ENCODE measurements at places on chromosomes 4 and X.
A peak's percentile ranks its signal among the peaks of the same experiment; 100 is the strongest.

DNA sequence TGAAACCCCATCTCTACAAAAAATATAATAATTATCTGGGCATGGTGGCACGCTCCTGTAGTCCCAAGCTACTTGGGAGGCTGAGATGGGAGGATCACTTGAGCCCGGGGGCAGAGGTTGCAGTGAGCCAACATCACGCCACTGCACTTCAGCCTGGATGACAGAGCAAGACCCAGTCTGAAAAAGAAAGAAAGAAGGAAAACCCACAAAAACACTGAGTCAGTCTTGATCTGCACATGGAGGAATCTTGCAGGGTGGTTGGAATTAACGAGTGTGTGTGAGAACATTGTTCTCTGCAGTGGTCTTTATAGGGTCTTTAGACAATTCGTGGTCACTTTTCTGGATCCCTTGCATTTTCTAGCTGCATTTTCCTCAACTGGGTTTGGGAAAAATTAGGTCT, 23.2 kb downstream of the ADD1 start:
- DNase-seq: no peak

GRCh38 chr4:175090116-175090515, 172.0 kb downstream of the ADAM29 start:
- no peak for DNase-seq

GRCh38 chrX:27599928-27600327, 9.8 kb downstream of the DCAF8L2 start:
- no peak for DNase-seq

- no peak for DNase-seq
Observed at GRCh38 chr4:5958199-5958735, 60.0 kb downstream of the C4orf50 start.

- peak; percentile 20 for DNase-seq
Observed at GRCh38 chrX:55488593-55489313, 895 bp downstream of the USP51 start.

DNA sequence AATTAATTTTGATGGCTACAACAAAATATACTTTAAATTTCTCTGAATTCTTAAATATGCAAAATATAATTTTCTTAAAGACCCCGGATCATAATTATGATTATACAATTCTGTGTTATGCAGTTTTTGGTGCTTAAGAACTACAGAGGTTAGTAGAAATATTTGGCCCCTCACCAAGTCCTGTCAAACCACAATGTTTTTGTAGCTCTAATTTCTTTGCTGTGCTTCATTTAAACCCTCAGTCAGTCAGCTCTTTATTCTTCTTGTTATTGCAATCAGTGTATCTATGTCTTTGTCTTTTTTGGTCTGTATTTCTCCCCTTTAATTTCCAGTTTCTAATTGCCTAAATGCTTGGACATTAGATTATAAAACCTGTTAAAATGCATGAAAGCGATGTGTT, 186.1 kb downstream of the CAMK2D start:
- no peak for DNase-seq

- DNase-seq: no peak
Observed at GRCh38 chr4:78722320-78722719, 53.8 kb upstream of the BMP2K start.

GRCh38 chrX:66889418-66889817, 250.5 kb upstream of the EDA2R start:
- no peak for DNase-seq

DNA sequence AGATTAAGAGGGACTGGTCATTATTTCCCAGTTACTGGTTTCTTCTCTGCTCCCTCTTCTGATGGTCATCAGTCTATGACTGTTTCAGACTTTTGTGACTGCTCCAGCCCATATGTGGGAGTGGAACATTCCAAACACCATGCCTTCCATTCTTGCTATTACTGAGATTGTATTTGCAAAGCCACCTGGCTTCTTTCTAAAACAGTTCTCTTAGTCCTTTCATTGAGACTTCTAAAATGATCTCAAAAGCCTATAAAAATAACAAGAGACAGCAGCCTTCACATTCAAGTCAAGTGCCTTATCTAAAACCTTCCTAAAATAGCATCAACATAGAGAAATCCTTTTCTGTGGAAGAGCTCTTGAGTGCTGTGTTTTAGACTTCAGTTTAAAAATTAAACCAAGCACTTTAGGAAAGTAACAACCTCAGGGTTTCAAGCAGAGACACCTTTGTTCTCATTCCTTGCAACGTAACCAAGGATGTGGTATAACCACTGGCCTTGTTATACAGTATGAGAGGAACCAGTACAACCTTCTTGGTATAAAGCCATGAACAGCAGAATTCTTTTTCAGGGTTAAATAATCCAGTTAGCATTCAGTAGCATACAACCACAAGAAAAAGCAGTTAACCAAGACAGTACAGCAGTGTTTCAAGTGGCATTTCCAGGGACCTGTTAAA, 97.1 kb downstream of the NFKB1 start:
- DNase-seq: no peak

GRCh38 chrX:23554304-23554703, 113.0 kb upstream of the PRDX4 start:
- no peak for DNase-seq

DNA sequence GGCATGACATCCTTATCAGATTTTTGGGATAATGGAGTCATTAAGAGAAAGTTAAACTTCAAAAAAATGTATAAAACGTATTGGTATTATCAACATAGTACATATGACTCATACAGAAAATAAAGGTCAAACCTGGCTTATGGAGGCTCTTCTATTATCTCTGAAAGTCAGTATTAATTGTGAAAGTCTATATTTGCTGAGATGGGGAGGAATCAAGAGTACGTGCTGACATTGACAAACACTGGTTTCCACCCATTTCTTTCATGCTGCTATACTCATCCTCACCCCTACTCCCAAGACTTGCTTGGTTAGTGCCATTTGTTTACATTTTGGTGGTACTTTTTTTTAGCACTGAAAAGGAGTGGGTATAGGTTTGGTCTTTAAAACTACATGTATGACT, 30.8 kb upstream of the PLA2G12A start:
- DNase-seq: no peak

DNA sequence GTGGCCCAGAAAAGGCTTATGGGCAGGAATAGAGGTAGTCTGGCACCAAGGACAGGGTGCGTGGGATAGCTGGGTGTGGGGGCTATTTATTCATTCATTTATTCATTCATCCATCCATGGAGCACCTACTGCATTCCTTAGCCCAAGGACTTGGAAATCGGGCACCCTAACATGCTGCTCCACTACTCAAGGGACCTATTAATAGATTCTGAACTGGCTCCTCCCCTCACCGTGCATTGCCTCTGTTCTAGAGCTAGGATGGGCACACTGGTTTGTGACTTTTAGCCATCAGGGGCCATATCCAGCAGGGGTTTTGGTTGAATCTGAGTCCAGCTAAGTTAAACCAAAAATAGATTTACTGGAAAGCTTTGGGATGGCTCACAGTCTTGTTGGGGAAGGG, 30.6 kb upstream of the PJA1 start:
- DNase-seq: no peak

GRCh38 chrX:67342138-67342537, 201.7 kb upstream of the AR start:
- DNase-seq: no peak

- DNase-seq: no peak
Observed at GRCh38 chr4:165207016-165207430, 338 bp upstream of the KLHL2 start.

- DNase-seq: no peak
Observed at GRCh38 chr4:15714646-15715435, 12.0 kb downstream of the BST1 start.

DNA sequence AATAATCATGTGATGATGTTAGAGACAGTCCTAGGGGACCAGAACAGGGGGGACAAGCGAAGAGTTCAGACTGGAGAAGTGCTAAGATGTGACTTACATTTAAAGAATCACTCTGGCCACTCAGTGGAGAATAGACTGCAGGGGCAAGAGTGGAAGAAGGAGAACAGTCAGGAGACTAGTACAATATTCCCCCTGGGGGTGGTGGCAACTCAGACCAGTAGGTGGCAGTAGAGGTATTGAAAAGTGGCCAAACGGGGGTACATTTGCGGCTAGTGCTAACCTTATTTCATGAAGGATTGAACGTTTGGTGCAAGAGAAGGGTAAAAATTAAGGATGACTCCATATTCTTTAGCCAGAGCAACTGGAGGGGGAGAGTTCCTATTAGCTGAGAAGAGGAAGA, 2.7 kb upstream of the BMX start:
- DNase-seq: peak; percentile 2

GRCh38 chr4:98406819-98407218, 145.6 kb downstream of the RAP1GDS1 start:
- DNase-seq: no peak

DNA sequence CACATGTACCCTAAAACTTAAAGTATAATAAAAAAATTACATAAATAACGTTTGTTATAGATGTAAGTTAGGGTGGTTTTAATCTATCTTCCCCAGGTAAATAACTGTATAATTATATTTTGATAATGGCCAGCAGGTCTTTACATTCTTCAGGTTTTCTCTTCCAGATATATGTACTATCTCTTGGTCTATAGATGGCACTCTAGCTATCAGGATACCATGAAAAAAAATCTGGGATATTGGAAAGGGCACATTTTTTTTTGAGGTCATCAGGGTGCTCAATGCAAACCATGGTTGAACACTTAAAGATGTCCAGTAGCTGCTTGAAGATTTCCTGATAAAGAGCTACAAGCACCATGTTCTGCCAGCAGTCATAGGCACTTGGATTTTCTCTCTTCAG, 15.6 kb upstream of the ADH4 start:
- no peak for DNase-seq

DNA sequence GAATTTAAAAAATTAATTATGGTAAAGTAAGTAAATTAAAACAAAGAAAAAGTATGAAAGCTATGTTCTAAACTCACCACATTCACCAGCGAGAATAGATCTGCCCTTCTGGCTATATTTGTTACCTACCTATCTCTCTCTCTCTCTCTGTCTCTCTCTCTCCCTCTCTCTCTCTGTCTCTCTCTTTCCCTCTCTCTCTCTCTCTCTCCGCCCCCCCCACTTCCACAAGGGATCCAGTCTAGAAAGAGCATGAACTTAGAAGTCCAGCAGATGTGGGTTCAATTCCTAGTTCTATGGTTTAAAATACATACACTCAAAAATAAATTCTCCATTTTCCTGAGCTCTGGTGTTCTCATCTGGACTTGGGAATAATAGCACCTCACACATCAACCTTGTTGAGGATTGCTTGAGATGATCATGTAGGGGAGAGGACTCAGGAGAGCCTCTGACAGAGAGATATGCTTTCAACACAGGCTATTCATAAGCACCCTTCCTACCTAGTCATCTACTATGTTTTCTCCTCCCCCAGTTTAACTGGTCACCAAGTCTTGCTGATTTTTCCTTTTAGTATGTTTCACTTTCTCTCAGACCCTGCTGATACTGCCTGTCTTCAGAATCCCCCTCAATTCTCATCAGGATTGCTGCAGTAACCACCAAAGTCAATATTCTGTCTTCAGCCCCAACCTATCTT, 64.7 kb downstream of the SLC7A11 start:
- DNase-seq: no peak

DNA sequence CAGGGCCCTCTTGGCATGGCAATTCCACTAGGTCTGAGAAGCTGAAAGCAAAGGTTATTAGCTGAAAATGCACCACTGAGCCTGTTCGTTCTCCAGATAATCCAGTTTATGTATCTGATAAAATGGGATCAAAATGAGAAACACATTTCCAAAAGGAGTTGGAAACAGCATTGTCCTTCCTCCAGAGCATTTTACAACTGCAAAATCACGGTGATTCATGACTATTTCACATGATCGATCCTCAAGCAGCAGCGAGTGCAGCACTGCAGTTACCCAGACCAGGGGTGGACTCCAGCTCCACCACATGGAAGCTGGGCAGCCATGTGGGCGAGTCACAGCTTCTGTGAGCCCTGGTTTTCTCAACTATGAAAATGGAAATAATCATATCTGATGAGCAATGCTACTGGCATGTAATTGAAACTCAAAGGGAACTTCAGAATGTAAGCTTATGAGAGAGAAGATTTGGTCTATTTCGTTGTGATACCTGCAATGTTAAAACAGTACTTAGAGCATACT, 78.7 kb upstream of the MSX1 start:
- no peak for DNase-seq

DNA sequence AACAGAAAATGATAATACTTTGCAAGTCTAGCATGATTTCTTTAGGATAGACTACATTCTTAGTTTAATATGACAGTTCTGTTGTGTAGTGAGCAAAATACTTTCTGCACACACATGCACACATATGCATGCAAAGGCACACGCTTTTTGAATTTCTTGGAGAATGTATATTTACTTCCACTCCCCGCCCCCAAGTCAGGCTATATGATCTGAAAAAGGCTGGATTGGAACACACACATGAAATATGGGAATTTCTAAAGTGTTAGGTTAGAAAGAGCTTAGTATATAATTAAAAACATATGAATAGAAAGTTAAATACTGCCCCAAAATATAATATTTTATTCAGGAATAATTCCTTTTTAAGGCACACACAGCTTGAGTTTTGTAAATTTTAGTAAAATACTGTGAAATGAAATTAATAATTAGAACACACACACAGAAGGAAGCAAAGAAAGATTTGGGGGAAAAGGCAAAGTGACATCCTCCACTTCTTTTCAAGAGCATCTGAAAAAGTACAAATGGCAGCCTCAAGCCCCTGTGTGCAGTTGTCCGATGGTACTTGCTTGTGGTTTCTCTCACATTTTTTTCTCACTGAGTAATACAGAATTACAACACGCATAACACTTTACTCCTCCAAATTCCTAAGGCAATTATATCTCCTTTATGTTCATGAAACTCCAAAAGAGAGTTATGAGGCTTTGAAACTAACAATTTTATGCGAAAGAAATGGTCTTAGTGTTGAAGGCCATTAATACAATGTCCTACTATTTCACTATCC, 228.9 kb upstream of the ETNPPL start:
- DNase-seq: no peak

DNA sequence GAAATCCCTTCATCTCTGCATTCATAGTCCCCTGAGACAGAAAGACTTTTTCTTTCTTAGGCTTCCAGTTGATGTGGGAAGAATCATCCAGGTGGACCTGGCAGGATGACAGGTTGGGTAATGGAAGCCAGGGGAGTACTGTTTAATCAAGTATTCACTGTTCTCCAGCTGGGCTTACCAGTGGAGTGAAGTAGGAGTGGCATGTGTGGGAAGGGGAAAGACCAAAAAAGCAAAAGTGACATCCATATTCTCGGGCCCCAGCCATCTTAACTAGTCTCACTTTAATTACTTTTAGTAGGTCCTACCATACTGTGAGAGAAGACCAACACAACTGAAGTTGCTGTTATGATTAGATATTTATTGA, 18.5 kb downstream of the VSIG4 start:
- no peak for DNase-seq

GRCh38 chr4:73856518-73856917, 3.4 kb downstream of the PF4V1 start:
- DNase-seq: no peak

GRCh38 chr4:32798471-32799159, 2078.4 kb downstream of the PCDH7 start:
- no peak for DNase-seq

GRCh38 chr4:76463568-76463967, 28.5 kb downstream of the SHROOM3 start:
- DNase-seq: no peak

GRCh38 chrX:3521396-3521795, 174.9 kb upstream of the MXRA5 start:
- DNase-seq: no peak

GRCh38 chr4:89336818-89337420, 29.3 kb upstream of the GPRIN3 start:
- no peak for DNase-seq

Measured in stimulated activated CD4-positive, alpha-beta T cell treated with anti-CD3 and anti-CD28 coated beads, TNF-alpha, amount 100 ng/mL, for 1 hour (primary cell).